Activated naive CD4-positive, alpha-beta T cell treated with anti-CD3 and anti-CD28 coated beads, Interleukin-2, amount 50 U/mL, for 72 hours (primary cell): ENCODE measurements at places on chromosomes 1 and 21.

GRCh38 chr1:228852511-228853088 lies 117.3 kb downstream of the RHOU start:
- DNase-seq, result no peak

GRCh38 chr1:148161053-148161901 lies 9.2 kb upstream of the NBPF11 start:
- no peak for DNase-seq

GRCh38 chr1:33436557-33437285 lies 5.8 kb upstream of the PHC2 start:
- DNase-seq, result no peak

DNA sequence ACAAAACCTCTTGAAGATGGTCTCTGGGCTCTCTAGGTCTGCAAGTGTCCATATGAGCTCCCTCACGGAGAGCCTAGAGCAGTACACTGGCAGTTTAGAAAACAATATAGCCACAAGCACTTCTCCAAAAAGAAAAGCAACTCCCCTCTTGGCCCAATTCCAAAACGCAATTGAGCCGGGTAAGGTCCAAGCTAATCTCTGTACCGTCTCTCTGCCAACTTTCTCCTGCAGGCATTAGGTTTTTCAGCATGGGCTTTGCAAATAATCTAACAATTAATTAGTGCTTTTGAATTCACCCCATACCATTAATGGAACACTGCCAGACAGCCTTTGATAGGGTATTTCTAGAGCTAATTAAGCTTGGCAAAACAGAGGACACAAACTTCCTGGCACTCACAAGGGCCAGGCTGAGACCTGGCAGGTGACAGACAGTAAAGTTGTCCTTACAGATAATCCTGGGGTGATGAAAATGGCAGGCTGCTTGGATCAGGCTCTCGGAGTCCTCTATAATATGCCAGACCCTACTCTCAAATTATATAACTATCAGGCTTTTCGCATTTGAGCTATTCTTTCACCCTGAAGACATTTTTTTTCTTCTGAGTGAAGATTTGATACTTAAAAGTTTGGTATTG lies 39.8 kb downstream of the TGFBR3 start:
- DNase-seq, result no peak

GRCh38 chr1:43885279-43885801 lies 48.3 kb upstream of the ARTN start:
- no peak for DNase-seq

- DNase-seq, result no peak
Observed at GRCh38 chr1:212612041-212612961, 3.7 kb downstream of the ATF3 start.

DNA sequence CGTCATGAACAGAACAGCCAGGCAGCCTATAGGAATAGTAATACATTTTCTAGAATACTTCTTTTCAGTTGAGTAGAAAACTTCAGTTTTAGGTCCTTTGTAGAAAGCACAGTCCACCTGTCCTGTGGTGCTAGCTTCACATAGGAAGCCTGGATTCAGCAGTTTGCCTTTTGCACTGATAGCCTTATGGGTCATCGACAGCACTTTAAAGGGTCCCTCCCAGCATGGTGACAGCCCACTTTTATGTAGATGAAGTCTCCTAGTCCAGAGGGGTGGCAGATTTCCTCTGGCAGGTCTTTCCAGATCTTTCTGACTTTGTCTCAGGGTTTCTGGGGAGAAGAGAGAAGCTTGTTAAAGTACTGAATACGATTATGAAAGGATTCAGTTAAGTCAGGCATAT lies 161.4 kb upstream of the TNR start:
- no peak for DNase-seq

DNA sequence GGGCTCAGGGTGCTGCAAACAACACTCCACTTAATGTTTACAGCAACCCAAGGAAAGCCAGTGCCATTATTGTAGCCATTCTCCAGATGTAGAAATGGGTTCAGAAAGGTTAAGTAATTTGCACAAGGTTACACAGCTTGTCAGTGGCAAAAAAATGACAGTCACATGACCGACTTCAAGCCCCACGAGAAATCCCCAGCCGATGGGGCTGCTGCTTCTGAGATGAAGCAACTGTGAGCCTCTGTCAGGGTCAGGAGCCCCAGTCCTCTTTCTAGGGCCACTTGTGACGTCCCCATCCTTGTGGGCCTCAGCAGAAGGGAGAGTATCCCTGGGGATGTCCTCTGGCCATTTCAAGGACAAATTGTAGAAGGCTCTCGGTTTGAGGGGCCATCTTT lies 54.8 kb downstream of the EDN2 start:
- DNase-seq, result no peak

GRCh38 chr21:46624050-46624449 lies 11.4 kb upstream of the PRMT2 start:
- DNase-seq, result no peak

- DNase-seq, result no peak
Observed at GRCh38 chr1:147109041-147109440, 63.2 kb downstream of the PRKAB2 start.

GRCh38 chr1:83905315-83905907 lies 93.5 kb downstream of the TTLL7 start:
- no peak for DNase-seq

DNA sequence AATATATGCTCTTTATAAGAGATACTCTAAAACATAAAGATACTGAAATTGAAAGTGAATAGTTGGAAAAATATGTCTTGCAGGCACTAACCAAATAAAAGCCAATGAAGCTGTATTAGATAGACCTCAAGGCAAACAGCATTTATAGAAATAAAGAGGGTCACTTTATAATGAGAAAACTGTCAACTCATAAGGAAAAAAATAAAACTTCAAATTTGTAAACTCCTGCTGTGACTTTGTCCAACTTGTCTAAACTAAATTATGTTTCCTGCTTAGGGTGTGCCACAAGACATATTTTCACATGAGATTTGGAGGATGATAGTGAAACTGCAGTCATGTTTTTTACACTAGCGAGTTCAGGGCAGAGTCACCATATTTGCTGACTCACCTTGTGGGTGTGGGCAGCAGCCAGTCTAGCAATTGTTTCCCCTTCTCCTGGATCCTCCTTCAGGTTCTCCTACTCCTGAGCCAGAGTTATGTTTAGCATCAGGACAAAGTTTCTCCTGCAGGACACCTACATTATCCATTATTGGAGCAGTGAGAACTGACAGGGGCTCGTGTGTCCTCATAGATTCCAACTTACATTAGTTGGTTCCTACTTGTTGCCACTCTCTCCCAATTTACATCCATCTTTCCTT lies 43.8 kb downstream of the CD53 start:
- no peak for DNase-seq

GRCh38 chr1:7476402-7476801 lies 294.7 kb upstream of the VAMP3 start:
- DNase-seq, result no peak

GRCh38 chr1:63268876-63269275 lies 53.5 kb upstream of the FOXD3 start:
- no peak for DNase-seq
